ENCODE measurements at places on chromosomes 13 and 19. TPM values are rescaled to one million over a fixed set of nuclear protein-coding genes. Genes with fewer than 3 reads are reported as not detected.

GRCh38 chr19:51830274-51830673 is 35.3 kb downstream of the FPR3 start:
- no peak for DNase-seq

DNA sequence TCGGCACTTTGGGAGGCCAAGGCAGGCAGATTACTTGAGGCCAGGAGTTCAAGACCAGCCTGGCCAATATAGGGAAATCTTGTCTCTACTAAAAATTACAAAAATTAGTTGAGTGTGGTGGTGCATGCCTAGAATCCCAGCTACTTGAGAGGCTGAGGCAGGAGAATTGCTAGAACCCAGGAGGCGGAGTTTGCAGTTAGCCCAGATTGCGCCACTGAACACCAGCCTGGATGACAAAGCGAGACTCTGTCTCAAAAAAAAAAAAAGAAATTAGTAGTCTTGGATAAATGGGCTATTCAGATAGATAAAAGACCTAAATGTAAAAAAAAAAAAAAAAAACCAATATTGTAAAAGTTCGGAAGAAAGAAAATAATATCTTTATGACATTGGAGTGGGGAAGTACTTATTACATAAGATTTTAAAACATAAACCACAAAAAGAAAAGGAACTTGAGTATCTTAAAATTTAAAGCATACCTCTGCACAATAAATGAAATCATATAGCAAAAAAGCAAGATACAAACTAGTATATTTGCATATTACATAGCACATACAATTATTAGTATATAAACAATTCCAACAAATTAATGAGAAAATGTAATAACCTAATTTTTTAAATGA is 26.7 kb upstream of the RNASEH2B start:
- no peak for DNase-seq

DNA sequence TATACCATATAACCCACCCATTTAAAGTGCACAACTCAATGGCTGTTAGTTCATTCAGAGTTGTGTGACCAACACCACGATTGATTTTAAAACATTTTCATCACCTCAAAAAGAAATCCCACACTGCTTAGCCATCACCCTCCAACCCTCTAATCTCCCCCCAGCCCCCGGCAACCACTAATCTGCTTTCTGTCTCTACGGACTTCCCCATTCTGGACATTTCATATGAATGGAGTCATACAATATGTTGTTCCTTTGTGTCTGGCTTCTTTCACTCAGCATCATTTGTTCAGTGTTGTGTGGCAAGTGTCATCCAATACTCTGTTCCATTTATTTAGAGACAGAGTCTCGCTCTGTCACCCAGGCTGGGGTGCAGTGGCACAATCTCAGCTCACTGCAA is 4.0 kb upstream of the PNMA8B start:
- no peak for DNase-seq

The IQCN gene
- 0.31 TPM for total RNA-seq

The ZNF99 gene
- not detected for total RNA-seq

The CEACAM20 gene
- total RNA-seq, result not detected

DNA sequence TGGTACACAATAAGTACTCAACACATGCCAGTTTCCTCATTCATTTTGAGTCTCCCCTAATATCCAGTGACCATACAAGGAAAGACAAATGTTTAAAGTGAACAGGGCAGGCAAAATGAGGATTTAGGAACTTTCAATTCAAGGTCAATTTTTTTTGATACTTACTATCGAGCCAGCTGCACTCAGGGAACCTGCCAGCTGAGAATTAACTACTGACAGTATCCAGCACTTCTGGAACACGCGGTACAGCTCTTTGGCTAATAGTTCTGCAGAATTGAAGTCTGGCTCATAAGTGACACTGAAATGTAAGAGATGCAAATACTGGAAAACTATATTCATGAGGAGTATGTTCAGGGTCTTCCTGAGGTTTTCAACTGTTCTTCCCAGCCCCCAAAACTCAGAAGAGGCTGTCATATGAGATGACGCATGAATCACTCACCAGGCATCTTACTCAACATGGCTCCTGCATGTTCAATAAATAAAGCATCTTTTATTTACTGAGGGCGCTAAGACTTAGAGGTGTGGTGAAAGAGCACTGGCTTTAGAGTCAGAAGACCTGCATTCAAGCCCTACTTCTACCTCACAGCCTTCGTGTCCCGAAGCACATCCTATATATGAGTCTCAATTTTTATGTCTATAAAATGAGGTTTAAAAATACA is 25.6 kb downstream of the RUBCNL start:
- DNase-seq, result no peak

GRCh38 chr19:42111811-42112210 is 20.4 kb downstream of the POU2F2 start:
- DNase-seq, result no peak

The RGCC gene
- 0.41 TPM for total RNA-seq

DNA sequence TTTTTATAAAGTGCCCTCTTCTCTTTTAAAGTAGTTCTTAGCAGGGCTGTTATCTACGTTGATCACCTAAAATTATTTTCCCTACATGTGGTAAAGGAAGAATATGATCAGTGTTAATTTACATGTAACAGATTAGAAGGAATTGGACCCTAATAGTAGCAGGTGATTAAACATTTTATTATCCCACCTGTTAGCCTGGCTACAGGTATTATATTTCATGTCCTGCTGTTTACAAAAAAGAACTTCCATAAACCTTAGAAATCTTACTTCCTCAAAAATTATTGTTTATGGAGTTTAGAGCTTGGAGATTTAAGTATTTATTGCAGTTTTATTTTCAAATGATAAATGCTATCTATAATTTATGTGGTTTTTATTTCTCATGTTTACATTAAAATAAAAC is 1226.7 kb downstream of the UQCRFS1 start:
- DNase-seq, result no peak

DNA sequence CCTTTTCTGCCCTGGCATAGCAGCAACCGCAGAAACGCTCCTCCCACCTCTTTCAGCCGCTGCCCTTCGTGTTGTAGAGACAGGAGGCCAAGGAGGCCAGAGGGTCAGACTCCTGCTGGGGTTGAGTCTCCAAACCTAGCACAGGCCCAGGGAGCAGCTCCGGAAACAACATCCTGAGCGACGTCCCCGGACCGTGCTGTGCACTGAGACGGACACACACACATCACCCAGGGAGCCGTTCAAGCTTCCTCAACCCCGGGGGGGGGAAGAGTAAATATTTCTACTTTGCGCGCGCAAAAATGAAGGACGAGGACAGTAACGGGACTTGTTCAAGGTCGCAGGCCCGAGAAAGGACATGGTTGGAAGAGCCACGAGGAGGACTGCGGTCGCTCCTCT is 657 bp downstream of the ZNF550 start:
- DNase-seq, result no peak

GRCh38 chr19:11191934-11192333 is 5.4 kb downstream of the KANK2 start:
- DNase-seq, result no peak

- no peak for DNase-seq
These were observed 353.6 kb downstream of the SPRY2 start for GRCh38 chr13:79987323-79987722.

- no peak for DNase-seq
These were observed 39.6 kb downstream of the C1QTNF9 start for GRCh38 chr13:24348797-24349515.

The IFI30 gene
- total RNA-seq, result 25.9 TPM

DNA sequence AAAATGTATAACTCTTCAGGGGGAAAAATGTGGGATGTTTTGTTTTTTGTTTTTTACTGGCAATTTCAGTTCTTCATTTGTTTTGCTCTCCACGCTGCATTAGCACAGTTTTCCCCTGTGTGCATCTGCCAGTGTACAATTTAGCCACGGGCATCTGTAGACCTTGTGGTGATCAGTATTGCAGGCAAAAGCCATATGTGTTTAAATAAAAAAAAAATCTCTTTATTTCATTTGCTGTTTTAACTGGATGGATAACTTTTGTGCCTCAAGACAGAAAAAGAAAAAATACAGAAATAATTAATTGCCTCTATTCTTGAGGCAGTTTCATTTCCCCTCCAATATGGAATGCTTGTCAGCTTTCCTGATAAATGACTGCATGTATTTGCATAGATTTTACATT is 7.9 kb upstream of the MAB21L1 start:
- DNase-seq, result no peak

The GFY gene
- total RNA-seq, result 0.93 TPM

DNA sequence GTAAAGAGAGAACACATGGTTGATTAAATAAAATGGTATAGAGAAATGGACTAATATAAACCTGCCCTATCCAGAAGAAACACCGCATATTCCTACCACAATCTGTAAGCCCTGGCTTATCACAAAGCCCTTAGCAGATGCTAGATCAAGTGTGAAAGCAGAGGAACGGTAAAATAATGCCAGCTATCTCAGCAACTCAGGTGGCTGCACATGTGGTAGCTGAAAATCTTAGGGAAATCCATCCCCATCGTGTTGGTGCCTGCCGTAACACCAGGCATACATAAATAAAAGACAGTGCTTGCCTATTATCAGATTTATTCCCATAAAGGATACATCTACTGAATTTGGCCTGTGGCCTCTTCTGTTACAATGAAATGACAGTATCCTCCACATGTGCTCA is 304.1 kb upstream of the MAB21L1 start:
- no peak for DNase-seq

DNA sequence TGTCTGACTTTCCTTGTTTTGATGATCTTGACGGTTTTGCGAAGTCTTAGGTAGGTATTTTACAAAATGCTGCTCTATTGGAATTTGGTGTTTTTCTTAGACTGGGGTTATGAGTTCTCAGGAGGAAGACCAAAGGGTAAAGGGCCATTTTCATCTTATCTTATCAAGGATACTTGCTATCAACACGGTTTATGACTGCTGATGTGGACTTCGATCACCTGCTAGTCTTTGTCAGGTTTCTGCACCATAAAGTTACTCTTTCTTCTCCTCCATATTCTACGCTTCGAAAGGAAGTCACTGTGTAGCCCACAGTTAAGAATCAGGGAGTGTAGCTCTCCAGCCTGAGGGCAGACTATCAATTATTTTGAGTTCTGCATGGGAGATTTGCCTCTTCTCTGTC is 7.4 kb upstream of the CEBPG start:
- no peak for DNase-seq

The URAD gene
- not detected for total RNA-seq

GRCh38 chr13:104571161-104571892 is 1505.1 kb upstream of the SLC10A2 start:
- peak; percentile 46 for DNase-seq

DNA sequence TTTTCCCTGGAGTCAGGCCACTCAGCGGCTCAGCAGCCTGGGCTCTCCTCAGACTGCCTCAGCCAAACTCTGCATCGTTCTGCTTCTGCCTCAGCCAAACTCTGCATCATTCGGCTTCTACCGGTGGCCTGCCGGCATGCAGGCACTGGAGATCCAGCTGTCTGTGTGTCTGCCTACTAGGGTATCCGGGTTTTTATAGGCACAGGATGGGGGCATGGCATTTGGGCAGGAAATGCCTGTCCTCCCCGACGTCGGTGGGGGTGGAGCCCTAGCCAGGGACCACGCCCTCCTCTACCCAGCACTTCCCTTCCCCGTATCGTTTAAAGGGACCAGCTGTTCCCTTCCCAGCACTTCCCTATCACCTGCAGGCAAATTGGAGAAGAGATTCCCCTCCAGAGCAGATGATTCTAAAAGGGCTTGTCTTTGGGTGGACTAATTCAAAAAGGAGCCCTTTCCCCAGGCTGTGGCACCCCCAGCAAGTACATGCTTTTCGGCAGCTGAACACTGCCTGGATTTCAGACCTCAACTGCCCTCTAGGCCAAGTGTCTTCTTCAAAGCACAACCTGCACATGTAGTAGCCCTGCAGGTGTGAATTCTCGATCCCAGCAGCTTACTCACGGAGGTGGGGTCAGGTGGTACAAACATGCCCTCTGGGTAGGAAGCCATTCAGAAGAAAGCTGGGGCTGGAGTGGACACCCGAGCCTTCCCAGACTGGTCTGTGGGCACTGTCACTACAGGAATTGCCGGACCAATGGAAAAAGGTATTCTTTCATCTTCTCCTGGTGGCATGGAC is 25.4 kb upstream of the GPR12 start:
- DNase-seq, result no peak

The RETN gene
- total RNA-seq, result not detected

The ZNF493 gene
- 32.2 TPM for total RNA-seq

The NLRP12 gene
- 1.9 TPM for total RNA-seq

DNA sequence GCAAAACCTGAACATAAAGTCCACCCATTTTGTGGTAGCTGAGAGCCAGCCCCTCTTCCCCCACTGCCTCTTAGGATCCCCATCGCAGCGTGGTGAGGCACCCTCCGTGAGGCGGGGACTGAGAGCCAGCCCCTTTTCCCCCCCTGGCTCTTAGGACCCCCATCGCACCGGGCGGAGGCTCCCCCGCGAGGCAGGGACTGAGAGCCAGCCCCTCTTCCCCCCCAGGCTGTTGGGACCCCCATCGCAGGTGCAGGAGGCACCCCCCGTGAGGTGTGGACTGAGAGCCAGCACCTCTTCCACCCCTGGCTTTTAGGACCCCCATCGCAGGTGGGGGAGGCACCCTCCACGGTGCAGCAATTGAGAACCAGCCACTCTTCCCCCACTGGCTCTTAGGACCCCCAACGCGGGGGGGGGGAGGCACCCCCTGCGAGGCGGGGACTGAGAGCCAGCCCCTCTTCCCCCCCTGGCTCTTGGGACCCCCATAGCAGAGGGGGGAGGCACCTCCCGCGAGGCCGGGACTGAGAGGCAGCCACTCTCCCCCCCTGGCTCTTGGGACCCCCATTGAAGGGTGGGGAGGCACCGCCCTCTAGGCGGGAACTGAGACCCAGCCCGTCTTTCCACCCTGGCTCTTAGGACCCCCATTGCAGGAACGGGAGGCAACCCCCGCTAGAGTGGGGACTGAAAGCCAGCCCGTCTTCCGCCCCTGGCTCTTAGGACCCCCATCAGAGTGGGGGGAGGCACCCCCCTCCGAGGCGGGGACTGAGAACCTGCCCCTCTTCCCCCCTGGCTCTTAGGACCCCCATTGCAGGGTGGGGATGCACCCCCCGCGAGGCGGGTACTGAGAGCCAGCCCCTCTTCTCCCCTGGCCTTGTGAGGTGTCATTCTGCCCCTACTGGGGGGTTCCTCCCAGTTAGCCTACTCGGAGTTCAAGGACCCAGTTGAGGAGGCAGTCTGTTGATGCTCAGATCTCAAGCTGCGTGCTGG is 366.4 kb upstream of the SPRY2 start:
- DNase-seq, result no peak

The CEACAM8 gene
- not detected for total RNA-seq

The LAIR2 gene
- total RNA-seq, result not detected

DNA sequence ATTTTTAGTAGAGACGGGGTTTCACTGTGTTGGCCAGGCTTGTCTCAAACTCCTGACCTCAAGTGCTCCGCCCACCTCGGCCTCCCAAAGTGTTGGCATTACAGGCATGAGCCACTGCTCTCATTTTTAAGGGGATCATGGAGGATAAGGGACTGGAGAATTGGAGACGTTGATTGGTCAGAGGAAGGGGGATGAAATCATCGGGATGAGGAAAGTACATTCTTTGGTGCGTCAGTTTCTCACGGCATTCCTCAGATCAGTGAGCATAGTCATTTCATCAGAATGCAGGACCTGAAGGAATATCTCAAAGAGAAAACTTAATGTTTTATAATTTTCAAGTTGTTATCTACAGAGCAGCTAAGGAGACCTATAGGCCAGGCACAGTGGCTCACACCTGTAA is 14.0 kb downstream of the ZNF114 start:
- no peak for DNase-seq

- no peak for DNase-seq
These were observed 32.6 kb downstream of the STOML3 start for GRCh38 chr13:38957794-38958592.

All from H1 (cell line).